ENCODE measurements at places on chromosomes 4 and X. TPM values are rescaled to one million over a fixed set of nuclear protein-coding genes. Genes with fewer than 3 reads are reported as not detected.

GRCh38 chrX:39493168-39493567 is 604.6 kb downstream of the BCOR start:
- DNase-seq: no peak

- no peak for DNase-seq
Observed at GRCh38 chrX:437661-438390, 51.1 kb upstream of the PPP2R3B start.

FAT1 gene
- total RNA-seq: 0.02 TPM

DNA sequence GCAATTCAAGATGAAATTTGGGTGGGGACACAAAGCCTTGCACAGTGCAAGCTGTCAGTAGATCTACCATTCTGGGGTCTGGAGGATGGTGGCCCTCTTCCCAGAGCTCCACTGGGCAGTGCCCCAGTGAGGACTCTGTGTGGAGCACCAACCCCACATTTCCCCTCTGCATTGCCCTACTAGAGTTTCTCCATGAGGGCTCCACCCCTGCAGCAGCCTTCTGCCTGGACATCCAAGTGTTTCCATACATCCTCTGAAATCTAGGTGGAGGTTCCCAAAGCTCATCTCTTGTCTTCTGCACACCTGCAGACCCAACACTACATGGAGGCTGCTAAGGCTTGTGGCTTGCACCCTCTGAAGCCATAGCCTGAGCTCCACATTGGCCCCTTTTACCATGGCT is 402.3 kb downstream of the RAB28 start:
- DNase-seq: no peak

GRCh38 chr4:4666187-4666586 is 124.3 kb upstream of the STX18 start:
- no peak for DNase-seq

- no peak for DNase-seq
Observed at GRCh38 chr4:74886484-74886883, 46.4 kb upstream of the PARM1 start.

- no peak for DNase-seq
Observed at GRCh38 chrX:149259241-149259640, 245.9 kb downstream of the IDS start.

MSMO1 gene
- total RNA-seq: 50.7 TPM

Data from activated CD4-positive, alpha-beta T cell treated with anti-CD3 and anti-CD28 coated beads for 36 hours (primary cell).